ENCODE measurements at places on chromosomes 2 and 18.

DNA sequence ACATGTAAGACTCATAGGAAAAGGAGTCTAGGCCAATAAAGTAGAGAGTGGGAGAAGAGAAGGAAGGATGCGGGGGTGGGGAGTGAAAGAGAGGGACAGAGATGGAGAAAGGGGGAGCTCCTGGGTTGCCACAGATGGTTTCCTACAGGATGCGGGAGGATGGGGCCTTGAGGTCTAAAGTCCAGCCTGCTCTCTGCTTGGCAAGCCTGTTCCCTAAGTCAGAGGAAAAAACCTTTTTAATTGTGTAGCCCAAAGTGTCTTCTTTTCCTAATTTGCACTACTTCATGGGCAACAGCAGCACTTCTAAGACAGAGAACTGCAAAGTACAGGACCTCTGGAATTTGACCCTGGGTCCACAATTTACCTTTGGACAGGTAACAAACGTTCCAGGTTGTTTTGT is 1.4 kb upstream of the FAM110C start:
- DNase-seq = no peak

- DNase-seq = no peak
Observed at GRCh38 chr2:170321526-170321925, 143.6 kb downstream of the MYO3B start.

- DNase-seq = no peak
Observed at GRCh38 chr2:111688482-111688881, 195.5 kb downstream of the ANAPC1 start.

DNA sequence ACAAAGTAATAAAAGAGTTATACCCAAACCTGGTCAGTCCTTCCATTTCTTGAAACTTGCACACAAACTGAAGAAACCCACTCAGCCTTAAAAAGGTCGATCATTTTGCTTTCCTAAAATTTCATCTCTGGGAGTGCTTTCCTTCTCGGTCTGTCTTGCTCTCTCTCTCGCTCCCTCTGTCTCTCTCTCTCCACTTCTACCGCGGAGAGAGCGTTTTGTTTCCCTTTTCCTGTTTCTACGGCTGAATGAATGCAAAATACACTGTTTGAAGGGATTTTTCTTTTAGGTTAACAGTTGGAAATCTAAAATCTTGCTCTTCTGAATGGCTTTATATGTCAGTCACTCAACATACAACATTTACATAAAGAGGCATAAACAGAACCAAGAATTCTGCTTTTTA is 424.2 kb downstream of the TGIF1 start:
- no peak for DNase-seq

- DNase-seq = no peak
Observed at GRCh38 chr2:62313449-62314227, 117.7 kb downstream of the B3GNT2 start.

Data from SHP77 treated with DMSO at 0.1 percent for 48 hours (cell line).